ENCODE measurements at places on chromosomes 16 and 17. TPM values are rescaled to one million over a fixed set of nuclear protein-coding genes. Genes with fewer than 3 reads are reported as not detected.
A peak's percentile ranks its signal among the peaks of the same experiment; 100 is the strongest.

The NTN1 gene
- total RNA-seq, result 2.4 TPM

- no peak overlapping the region for H3K27ac ChIP-seq
- no peaks in the 10 kb centered on the region for H3K27me3 ChIP-seq
- H3K4me3 ChIP-seq, result no peak overlapping the region
- H3K4me1 ChIP-seq, result no peaks in the 10 kb centered on the region
These were observed 313.5 kb downstream of the PHKB start for GRCh38 chr16:47774661-47775060.

- no peaks in the 10 kb centered on the region for H3K36me3 ChIP-seq
- DNase-seq, result peak; percentile 59
- H3K4me1 ChIP-seq, result peaks cover 10% of the 10 kb centered on the region
- no peak overlapping the region for H3K27ac ChIP-seq
- peak overlapping the region; percentile 36 for H3K4me3 ChIP-seq
These were observed 5.6 kb upstream of the TUBG2 start for GRCh38 chr17:42653179-42654124.

GRCh38 chr16:15854906-15855703 lies 1.7 kb downstream of the MYH11 start:
- H3K4me3 ChIP-seq, result no peak overlapping the region
- H3K4me1 ChIP-seq, result peaks cover 10% of the 10 kb centered on the region
- H3K27ac ChIP-seq, result no peak overlapping the region
- peaks cover 70% of the 10 kb centered on the region for H3K27me3 ChIP-seq

DNA sequence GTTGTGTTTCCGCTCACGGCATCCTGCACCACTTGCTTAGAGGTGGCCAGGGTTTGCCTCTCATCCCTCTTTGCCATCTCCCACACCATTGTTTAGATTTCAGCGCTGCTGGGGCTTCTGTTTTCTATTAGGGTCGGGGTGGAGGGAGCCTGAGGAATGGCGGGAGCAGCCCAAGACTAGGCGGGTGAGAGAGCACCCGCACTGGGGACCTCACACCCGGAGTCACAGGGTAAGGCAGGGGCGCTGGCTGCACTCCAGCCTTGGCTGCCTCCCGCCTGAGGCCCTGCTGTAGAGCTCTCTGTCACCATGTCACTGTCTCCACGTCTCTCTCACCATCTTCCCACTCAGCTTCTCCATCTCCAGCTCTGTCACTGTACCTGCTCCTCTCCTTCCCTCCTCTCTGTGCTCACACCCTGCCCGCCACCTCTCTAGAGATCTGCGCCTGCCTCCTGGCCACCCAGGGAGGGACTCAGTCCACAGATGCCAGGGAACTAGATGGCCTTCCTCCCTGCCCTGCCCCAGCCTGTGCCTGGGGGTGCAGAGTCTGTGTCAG lies 32.8 kb upstream of the ABCC3 start:
- DNase-seq, result no peak
- H3K4me3 ChIP-seq, result no peak overlapping the region
- no peak overlapping the region for H3K27ac ChIP-seq
- H3K27me3 ChIP-seq, result no peaks in the 10 kb centered on the region
- H3K4me1 ChIP-seq, result peaks cover 5% of the 10 kb centered on the region
- no peaks in the 10 kb centered on the region for H3K36me3 ChIP-seq

DNA sequence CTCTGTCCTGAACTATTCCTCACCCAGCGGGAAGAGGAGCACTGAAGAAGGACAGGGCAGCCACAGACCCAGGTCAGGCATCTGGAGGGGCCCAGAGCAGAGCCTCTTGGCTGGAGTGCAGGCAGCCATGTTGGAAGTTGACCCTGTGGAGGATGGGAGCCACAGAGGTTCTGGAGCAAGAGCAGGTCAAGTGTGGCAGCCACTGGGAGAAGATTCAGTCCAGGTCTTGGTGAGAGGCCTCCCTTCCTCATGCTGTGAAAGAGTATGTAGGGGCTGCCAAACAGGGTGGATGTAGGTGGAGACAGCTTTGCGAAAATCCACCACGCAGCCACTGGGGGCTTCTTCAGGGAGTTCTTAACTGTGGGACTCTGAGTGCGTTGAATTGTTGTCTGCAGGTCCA lies 590 bp upstream of the CD79B start:
- H3K27me3 ChIP-seq, result no peaks in the 10 kb centered on the region
- no peaks in the 10 kb centered on the region for H3K36me3 ChIP-seq
- H3K4me3 ChIP-seq, result no peak overlapping the region
- DNase-seq, result no peak
- H3K27ac ChIP-seq, result no peak overlapping the region

- H3K4me1 ChIP-seq, result peaks cover 16% of the 10 kb centered on the region
- no peak overlapping the region for H3K27ac ChIP-seq
- H3K4me3 ChIP-seq, result peak overlapping the region; percentile 83
- H3K27me3 ChIP-seq, result no peaks in the 10 kb centered on the region
These were observed 3.1 kb downstream of the GGNBP2 start for GRCh38 chr17:36547776-36548175.

DNA sequence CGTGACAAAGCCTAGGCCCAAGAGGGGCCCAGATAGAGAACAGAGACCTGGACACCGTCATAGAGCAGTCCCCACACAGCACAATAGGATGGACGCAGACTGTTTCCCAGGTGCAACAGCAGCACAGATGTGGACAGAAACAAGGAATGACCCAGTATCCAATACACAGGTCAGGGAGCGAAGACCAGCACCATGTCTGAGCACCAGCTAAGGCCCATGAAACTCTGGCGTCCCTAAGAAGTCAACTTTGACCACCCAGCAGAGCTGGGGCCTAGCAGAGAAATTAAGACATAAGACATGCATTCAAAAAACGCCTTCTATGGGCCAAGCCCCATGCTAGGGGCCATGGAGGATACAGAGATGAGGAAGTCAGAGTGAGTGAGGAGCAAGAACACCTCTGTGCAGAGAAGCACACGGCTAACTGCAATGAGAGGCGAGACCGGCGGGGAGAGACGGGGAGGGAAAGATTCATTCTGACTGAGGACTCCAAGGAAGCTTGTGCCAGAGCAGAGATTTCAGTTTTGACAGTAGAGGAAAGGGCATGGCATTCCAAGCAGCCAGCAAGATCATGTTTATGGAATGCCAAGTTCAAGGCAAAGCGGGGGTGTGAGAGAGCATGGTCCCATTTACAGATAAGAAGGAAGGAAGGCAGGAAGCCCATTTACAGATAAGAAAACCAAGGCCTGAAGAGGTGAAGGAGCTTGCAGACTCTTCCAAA lies 50.8 kb downstream of the PITPNM3 start:
- no peak for DNase-seq
- H3K4me1 ChIP-seq, result peaks cover 22% of the 10 kb centered on the region
- H3K36me3 ChIP-seq, result no peaks in the 10 kb centered on the region
- no peaks in the 10 kb centered on the region for H3K27me3 ChIP-seq
- H3K4me3 ChIP-seq, result no peak overlapping the region

- no peak for DNase-seq
- no peak overlapping the region for H3K4me3 ChIP-seq
- H3K4me1 ChIP-seq, result no peaks in the 10 kb centered on the region
- H3K27ac ChIP-seq, result no peak overlapping the region
These were observed 31.7 kb downstream of the PIK3R6 start for GRCh38 chr17:8835631-8836364.

DNA sequence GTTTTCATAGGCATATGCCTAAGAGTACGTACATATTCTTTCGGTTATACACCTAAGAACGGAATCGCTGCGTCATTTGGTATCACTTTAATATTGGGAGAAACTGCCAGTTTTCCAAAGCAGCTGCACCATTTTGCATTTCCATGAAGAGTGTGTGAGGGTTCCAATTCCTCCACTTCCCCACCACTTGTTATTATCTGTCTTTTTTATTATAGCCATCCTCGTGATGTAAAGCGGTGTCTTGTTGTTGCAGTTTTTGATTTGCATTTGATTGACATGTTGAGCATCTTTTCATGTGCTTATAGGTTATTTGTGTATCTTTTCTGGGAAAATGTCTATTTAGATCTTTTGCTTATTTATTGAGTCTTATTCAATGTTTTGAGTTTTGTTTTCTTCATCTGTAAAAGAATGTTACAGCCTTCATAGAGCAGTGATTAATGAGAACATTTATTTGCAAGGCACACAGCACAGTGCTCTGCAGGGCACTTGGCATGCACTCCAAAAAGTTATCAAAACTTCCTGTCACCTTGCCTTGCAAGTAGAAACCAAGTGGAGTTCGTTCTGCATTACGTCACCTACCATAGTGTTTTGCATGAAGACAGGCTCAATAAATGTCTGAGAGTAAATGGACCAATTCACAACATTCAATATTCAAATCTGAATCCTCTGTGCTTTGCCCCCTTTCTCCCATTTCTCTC lies 26.6 kb upstream of the ST6GALNAC1 start:
- H3K36me3 ChIP-seq, result no peaks in the 10 kb centered on the region
- no peak for DNase-seq
- H3K4me1 ChIP-seq, result peaks cover 9% of the 10 kb centered on the region
- H3K4me3 ChIP-seq, result no peak overlapping the region
- H3K27ac ChIP-seq, result no peak overlapping the region

Data from neural progenitor cell (in vitro differentiated cells).